ENCODE measurements at places on chromosomes 5 and 9.

DNA sequence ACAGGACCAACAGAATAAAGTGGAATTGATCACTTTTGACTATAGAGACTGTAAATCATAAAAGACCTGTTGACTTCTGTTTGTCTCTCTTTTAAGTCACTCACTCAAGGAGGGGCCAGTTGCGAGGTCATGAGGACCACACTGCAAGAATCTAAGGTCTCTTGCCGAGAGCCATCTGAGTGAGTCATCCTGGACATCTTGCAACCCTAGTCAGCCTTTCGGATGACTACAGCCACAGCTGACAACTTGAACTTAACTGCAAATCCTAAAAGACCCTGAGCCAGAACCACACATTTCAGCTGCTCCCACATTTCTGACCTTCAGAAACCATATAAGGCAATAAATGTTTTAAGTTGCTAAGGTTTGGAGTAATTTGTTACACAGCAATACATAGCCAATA lies 129.7 kb upstream of the RAD23B start:
- DNase-seq, result no peak

DNA sequence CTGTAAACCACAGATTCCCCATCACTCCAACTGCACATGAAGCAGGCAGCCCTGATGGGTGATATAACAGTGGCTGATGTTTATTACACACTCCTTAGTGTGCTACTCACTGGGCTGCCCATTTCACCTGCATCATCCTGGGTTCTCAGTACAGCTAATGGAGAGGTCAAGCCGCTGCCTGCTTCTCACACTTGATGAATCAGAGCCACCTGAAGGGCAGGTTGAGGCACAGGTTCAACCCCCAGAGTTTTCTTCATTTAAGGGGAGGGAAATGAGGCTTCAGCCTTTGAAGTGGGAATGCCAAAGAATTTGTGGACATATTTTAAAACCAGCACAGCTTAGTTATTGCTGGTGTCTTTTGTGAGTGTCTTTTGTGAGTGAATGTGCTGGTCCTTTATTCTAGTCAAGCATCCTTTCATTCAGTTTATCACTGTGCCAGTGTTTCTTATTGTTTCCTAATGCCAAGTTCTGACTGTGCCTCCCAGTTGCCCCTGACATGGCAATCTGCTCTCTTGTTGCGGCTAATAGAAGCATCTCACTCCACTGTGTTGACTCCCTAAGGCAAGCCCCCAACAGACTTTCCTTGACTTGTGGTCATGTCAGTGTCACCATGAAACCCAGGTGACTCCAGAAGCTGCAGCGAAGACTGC lies 109.2 kb downstream of the FBXL7 start:
- no peak for DNase-seq

DNA sequence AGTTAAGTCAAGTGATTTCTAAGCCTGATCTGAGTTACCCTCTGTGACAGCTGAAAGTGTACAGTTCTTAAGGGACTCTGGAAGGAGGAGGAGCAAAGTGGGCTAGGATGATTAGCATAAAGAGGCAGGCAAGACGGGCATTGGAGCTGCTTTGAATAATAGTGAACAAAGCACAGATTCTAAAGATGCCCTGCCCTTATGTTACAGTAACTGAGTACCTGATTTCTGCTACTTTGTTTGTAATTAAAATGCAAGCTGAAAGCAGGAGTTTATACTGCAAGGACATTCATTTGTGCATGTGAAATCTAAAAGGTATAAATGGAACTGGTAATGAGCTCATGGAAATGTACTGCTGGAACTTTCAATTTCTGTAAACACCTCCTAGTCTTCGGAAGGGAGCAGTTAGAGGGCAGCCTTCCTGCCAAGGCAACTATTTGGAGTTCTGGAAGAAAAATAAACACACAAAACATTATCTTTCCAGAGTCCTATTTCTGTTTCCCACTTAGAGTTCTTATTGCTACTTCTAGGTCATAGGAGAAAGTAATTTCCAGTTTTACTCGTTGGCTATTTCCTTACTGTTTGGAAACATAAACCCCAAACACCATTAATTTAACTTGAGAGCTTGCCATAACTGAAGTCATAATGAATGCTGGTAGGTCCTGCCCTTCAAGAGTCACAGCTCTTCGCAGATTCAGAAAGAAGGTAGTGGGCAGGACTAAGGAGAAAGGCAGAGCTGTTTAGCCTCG lies at the start of gene RANBP3L:
Gene RANBP3L, minus strand, starts transcription at position 45 of the 746 bp plus-strand sequence. CDS start 486 bp downstream, outside the sequence.
- no peak for DNase-seq

- no peak for DNase-seq
Measured at GRCh38 chr5:60671899-60672692, 27.9 kb downstream of the DEPDC1B start.

Measured in NCI-H187 (cell line).